ENCODE measurements at places on chromosomes 11 and 22.

DNA sequence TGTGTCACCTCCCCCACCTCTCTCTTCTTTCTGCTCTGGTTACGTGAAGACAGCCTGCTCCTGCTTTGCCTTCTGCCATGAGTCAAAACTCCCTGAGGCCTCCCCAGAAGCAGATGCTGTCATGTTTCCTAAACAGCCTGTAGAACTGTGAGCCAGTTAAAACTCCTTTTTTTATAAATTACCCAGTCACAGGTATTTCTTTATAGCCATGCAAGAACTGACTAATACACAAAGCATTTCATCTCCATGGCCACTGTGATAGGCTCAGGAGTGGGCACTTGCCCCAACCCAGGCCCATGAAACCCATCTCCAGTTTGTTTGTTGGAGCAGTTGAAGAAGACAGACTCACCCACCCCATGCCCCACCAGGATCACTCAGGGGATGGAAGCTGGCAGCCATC lies 253.3 kb upstream of the ISX start:
- DNase-seq = no peak

- no peak for DNase-seq
These were observed 181.3 kb downstream of the IGLL1 start for GRCh38 chr22:23398701-23399366.

GRCh38 chr11:1040428-1041148 lies 4.1 kb upstream of the MUC6 start:
- no peak for DNase-seq

GRCh38 chr11:25769287-25769686 lies 562.6 kb upstream of the ANO3 start:
- no peak for DNase-seq

DNA sequence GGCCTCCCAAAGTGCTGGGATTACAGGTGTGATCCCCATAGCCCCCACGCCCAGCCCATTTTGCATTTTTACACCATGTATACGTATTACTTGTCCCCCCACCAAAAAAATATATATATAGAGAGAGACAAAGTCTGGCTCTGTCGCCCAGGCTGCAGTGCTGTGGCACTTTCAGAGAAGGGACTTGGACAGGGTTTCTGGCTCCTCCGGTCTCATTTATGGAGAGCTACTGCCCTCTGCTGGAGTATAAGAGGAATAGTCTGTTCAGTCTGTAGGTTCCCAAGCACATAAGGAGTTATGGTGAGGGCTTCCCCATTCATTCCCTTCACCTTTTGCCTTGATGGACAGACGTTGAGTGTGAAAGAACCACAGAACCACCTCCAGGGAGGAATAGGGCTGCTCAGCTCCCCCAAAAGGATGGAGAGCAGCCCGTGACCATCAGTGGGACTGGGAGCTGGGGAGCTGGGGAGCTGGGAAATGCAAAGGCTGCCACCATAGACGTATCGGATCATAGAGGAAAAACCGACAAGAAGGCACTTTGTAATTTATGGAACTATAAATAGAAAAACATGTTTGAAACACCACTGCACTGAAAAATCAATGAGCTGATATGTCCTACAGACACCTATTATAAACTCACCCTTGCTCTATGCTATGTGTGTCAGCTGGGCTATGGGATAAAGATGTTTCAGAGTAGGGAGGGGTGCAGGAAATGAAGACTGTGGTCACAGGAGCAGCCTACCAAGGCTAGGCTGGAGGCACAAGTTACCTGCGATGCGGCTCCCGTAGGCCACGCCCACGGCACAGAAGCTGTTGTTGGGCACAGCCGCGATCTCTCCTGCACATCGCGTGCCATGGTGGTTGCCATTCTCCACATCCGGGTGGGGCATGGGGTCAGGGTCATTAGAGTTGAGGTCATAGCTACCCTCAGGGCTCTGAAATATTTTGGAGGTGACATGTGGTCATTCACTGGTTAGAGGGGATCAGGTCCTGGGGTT lies 5.2 kb downstream of the PCSK7 start:
- peak; percentile 67 for DNase-seq

- no peak for DNase-seq
These were observed 793.3 kb downstream of the CNTN5 start for GRCh38 chr11:99814021-99814420.

DNA sequence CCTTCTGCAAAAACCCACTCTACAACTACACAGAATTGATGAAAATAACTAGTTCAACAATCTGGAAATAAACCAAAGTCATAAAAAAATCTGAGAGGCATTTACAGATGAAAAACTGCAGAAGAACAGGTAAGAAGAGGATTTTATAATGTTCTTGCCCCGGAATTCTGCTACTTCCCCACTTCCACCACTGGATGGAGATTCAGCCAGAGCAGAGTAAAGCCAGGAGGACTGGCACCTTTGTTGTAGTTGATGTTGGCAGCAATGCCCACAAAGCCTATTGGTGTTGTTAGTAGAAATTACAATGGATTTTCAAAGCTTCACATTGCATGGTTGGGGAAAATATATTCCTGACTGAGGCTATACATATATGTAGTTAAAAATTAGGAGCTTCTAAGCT lies 640.2 kb downstream of the LRRC4C start:
- no peak for DNase-seq

GRCh38 chr11:11579012-11579988 lies 42.5 kb downstream of the GALNT18 start:
- no peak for DNase-seq

DNA sequence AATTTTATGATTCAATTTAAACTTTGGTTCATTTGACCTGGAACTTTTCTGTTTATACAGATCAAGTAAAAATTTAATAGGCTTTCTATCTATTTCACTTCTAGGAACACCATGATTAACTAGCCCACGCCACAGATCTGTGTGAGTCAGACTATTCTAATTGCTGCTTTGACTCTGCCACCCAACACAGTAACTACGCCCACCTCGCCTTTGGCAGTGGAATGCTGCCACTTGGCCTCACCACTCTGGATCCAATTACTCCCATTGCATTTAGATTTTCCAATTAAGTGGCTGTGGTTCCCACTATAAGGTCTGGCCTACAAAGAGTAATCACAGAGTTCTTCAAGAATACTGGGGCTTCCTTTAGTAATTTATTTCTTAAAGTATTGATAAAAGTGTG lies 46.6 kb upstream of the LIN7C start:
- DNase-seq = no peak

GRCh38 chr11:65471447-65471891 lies 27.4 kb upstream of the MALAT1 start:
- DNase-seq = peak; percentile 91

GRCh38 chr11:131303611-131304119 lies 66.8 kb upstream of the NTM start:
- DNase-seq = no peak

All from A549 (cell line).